ENCODE measurements at places on chromosomes 6 and 20.

DNA sequence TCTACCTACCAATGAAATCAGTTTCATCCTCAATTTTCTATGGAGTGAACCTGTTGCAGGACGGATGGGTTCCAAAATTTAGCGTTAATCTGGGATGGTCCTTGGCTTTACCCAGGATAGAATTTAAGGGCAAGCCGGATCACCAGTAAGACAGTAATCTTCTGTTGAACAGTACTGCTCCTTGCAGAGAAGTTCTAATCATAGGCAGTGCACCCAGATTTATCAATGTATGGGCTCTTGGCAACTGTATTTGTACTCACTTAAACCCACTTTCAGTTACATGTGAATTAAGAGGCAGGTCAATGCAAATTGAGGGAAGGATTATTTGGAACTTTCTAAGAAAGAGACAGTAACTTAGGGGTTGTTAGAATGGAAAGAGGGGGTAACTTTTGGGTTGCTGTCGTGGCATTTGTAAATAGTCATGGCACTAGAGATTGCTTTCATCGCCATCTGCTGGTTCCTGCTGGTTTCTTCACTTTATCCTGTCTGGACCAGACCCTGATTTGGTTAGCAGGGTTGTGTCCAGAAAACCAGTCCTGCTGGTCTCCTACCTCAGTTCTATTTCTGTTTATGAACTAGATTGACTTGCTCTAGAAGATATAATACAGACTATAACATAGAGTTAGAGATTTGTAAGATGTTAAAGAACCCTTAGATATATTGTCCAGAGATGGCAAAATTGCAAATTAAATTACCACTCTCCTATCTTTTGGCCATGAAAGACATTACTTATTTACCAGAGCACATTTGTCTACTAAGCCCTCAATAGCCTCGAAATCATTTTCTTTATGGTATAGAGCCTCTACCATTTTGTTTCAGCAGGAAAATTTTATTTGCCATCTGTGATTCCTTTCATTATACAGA lies 646.3 kb downstream of the UTRN start:
- no peak for DNase-seq

DNA sequence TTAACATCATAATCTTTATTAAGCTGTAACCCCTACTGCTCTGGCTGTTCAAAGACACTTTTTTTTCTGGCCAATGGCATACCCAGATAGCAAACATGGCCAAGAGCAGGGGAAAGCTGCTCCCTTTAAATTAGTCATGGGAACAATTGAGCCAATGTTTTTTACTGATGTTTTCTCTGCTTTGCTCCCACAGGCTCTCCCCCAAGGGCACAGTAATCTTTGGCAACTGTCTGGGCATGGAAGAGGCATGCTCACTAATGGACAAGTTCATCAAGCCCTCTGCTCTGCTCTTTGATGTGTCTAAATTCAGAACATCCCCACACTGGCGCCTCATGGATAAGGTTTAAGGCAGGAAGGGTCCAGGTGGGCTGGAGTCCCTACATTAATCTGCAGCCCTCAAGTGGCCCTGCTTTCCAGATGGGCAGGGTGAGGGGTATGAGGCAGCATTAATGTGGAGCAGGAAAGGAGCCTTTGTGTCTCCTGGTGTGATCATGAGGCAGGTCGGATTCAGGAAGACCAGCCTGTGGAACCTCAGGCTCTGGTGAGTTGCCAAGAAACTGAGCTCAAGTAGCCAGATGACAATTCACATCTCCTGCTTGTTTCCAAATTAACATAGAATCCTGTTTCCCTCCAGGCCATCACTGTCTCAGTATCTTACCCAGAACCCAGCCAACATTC lies 227.0 kb upstream of the CST7 start:
- no peak for DNase-seq

- no peak for DNase-seq
These were observed 1.2 kb upstream of the CST11 start for GRCh38 chr20:23453549-23454543.

- DNase-seq = no peak
These were observed 53.6 kb upstream of the GJE1 start for GRCh38 chr6:142079130-142079529.

DNA sequence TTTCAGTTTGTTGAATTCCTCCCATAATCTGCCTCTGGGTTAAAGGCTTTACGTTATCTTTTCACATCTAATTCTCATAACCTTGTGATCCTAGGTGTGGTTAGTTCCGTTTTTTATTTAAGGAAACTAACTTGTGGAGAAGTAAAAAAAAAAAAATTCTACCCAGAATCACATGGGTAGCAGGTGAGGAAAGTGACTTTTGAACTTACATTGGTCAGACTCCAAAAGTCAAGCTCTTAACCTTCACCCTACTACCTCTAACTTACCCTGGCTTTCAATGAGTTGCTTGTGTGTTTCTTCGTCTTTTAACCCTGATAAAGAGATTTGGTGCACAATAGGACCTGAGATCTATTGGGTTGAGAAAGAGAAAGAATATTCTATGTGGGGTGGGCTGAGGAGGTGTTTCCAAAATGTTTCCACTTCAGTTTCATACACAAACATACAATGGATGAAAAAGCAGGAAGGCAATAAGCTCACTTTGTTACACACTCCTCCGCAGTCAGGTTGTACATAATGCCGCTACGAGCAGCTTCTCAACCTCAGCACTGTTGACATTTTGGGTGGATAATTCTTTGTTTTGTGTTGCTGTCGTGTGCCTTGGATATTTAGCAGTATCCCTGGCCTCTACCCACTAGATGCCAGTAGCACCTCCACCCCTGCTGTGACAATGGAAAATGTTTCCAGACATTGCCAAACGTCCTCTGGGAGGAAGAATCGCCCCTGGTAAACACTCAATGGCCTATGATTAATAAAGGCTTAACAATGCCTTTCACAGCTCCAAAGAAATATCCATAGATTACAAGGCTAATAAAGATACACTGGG lies 193.0 kb upstream of the ZNF217 start:
- no peak for DNase-seq

DNA sequence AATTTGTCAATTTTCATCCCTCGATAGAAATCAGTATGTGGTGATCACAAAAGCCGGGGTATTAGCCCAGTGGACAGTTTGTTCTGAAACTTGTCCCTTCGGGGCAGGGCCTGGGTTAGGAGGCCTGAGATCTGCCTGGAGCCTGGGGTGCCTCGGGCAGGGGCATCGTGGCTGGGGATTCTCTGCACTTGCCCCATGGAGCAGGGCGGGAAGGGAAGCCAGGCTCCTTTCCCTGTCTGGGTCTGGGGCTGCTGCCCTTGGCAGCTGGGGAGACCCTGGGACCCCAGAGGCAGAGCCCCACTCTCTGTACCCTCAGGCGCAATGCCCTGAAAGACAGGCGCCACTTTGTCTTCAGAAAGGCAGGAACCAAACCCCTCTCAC lies 27.4 kb downstream of the NTSR1 start:
- DNase-seq = no peak

- DNase-seq = no peak
These were observed 72.4 kb downstream of the GPX5 start for GRCh38 chr6:28597924-28598722.

DNA sequence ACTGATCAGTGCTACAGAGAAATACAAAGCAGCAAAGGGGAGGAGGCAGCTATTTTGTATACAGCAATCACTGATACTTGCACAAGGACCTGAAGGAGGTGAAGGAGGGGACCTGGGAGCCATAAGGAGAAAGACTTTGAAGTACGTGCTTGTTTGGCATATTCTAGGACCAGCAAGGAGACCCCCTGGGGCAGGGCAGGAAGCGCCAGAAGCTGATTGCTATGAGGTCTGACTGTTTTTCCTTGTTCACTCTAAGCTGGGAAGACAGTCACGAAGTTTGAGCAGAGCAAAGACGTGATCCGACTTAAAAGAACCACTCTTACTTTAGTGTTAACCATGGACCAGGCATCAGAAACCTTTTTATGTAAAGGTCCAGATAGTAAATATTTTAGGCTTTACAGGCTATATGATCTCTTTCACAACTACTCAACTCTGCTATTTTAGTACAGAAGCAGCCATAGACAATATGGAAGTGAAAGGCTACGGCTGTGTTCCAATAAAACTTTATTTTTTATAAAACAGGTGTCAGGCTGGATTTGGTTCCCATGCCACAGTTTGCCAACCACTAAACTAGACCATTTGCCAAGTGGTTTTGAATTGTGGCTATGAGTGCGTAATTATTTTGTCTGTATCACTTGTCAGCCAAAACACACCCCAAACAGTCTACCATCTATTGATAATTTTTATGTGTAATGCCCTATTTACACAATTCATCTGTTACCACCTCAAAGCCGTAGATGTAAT lies 217.9 kb downstream of the PRL start:
- no peak for DNase-seq

DNA sequence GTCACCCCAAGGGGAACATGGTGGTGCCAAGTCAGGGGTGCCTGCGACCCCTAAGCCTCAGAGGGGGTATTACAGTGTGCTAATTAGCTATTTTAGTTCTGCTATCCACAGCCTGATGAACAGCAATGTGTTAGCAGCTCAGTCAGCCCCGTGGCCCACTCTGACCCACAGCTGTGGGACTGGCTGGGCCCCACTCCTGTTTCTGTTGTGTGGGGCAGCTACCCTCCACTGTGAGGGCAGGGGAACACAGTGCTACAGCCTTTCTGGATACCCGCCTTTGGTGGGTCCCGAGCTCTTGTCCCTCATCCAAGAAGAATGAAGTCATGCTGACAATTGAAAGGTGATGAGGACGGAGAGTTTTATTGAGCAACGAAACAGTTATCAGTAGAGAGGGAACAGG lies 152.5 kb upstream of the GGTLC1 start:
- DNase-seq = no peak

GRCh38 chr6:157229713-157230112 lies 93.6 kb downstream of the TMEM242 start:
- no peak for DNase-seq

DNA sequence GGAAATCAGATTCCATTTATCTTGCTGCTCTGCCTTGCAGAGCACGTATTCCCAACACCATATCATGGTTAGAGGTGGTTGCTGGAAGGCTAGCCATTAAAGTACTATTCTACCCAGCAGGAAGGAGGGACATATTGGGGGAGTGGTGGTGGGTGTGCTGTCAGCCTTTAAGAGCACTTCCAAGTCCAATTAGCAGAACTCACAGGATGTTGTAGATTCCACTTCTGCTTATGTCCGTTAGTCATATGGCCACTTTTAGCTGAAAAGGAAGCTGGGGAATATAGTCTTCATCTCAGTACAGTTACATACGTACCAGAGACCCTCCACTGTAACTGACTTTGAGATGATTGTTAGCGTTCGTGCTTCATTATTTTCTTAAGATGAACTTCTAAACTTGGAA lies 94.4 kb downstream of the SAMD3 start:
- DNase-seq = no peak

GRCh38 chr20:20235681-20236080 lies 132.2 kb upstream of the INSM1 start:
- no peak for DNase-seq

DNA sequence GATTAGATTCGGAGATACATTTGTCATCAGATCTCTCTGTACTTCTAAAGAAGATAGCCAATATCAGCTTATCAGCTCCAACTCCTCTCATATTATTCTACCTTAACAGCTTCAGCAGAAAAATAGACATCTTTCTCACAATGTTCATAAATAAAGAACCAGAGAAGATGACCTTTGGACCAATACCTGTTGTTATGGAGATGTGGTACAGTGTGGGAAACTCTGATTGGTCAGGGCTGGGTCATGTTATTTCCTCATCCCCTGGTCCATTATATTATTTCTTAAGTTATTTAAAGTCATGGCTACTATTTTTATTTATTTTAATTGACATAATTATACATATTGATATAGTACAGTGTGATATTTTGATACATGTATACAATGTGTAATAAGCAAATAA lies 35.9 kb upstream of the POLR1H start:
- DNase-seq = no peak

DNA sequence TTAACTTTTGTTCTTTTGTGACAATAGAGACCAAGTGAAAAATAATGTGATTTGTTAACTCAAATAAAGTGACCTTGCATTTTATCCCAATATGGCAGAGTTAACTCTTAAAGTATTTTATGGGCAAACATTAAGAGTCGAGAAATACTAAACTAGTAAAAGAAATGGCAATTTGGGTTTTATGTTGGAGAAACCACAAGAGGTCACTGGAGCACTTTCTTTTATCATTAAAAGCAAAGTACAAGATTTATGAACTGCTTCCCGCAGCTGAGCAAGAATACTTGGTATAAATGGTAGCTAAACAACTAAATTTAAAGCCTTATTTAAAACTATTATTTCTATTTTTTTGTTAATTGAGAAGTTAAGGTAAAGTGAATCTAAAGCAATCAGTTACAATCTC lies 33.5 kb upstream of the MCM9 start:
- no peak for DNase-seq

DNA sequence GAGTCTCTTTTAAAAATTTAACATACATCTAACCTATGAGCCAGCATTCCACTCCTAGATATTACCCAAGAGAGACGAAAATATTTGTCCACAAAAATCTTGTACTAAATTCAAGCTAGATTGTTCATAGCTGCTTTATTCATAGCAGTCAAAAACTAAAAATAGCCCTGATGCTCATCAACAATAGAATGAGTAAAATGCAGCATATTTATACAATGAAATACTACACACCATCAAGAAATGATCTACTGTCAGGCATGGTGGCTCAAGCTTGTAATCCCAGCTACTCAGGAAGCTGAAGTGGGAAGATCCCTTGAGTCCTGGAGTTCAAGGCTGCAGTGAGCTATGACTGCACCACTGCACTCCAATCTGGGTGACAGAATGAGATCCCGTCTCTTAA lies 22.0 kb upstream of the SRC start:
- DNase-seq = no peak

GRCh38 chr6:40419377-40419776 lies 167.8 kb downstream of the LRFN2 start:
- DNase-seq = no peak

GRCh38 chr6:33976437-33977360 lies 169.2 kb downstream of the GRM4 start:
- no peak for DNase-seq

All from stimulated activated CD8-positive, alpha-beta memory T cell treated with anti-CD3 and anti-CD28 coated beads, Interleukin-7, amount 100 ng/mL, for 1 hour (primary cell).